ENCODE measurements at places on chromosomes 3 and 15.

DNA sequence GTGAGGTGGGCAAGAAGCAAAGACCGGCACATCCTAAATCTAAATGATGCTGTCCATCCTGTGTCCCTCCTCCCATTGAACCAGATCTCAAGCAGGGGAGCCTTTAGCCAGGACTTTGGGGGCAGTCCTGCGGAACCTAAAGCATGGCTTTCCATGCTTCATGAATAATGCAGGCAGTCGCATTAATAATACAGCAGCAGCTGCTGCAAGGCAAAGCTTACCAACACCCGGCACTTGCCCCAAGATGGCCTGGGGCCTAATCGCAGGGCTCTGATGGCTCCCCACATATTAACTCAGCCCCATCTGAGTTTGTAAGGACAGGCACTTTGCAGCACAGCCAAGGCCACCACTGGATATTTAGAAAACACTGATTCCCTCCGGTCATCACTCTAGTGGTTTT is 114.4 kb downstream of the NTRK3 start:
- DNase-seq = no peak

DNA sequence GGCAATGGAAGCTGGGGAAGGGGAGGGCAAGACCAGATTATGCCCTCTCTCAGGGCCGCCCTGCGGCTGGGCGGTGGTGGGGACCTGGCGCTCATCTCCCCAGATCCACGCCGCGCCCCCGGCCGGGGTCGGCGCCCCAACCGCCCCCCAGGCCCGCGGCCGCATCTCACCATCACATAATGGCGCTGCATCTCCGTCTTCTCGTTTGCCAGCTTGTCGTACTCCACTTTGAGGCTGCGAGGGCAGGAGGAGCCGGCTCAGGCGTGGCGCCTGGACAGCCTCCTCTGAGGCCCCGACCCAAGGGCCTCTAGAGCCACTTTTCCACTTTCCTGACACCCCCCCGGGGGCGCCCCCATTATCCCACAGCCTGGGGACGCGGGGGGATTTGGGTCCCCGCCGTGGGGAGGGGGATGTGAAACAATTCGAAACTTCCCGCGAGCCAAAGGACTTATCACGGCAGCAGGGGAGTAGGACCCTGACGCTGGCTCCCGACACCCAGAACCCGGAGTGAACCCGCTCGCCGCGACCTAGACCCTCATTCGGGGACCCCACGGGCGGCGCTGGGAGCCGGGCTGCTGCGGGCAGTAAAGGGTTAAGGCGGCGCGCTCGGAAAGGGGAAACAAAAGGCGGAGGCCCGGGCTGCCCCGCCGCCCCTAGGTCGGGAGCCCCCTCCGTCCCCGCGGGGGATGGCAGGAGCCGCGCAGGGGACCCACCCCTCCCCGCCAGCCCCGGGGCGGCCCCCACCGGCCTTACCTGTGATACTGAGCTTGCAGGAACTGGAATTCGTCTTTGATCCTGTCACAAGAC is 2.1 kb downstream of the TLE3 start:
- no peak for DNase-seq

- DNase-seq = no peak
These were observed 27.4 kb downstream of the CLK3 start for GRCh38 chr15:74642734-74643664.

DNA sequence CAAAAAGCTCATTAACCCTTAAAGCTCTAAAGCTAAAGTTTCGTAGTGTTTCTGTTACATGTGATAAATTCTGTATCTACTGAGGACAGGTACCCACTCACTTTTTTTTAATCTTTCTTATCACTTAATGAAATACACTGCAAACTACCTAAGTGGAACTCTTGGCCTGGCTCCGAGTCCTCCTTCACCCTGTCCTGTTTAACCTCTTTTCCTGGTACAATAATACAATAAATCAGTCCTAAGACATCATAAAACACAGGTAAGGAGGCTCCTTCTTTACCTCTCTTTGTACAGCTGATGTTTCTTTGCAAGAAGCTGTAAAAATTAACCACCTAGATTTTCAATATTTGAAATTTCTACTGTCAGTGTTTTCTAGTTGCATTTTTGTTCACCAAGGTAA is 15.8 kb downstream of the SEMA6D start:
- DNase-seq = no peak

Measured in activated CD8-positive, alpha-beta memory T cell treated with anti-CD3 and anti-CD28 coated beads for 48 hours (primary cell).